Trophoblast cell (in vitro differentiated cells and primary cell): ENCODE measurements at places on chromosomes 12 and 14.

DNA sequence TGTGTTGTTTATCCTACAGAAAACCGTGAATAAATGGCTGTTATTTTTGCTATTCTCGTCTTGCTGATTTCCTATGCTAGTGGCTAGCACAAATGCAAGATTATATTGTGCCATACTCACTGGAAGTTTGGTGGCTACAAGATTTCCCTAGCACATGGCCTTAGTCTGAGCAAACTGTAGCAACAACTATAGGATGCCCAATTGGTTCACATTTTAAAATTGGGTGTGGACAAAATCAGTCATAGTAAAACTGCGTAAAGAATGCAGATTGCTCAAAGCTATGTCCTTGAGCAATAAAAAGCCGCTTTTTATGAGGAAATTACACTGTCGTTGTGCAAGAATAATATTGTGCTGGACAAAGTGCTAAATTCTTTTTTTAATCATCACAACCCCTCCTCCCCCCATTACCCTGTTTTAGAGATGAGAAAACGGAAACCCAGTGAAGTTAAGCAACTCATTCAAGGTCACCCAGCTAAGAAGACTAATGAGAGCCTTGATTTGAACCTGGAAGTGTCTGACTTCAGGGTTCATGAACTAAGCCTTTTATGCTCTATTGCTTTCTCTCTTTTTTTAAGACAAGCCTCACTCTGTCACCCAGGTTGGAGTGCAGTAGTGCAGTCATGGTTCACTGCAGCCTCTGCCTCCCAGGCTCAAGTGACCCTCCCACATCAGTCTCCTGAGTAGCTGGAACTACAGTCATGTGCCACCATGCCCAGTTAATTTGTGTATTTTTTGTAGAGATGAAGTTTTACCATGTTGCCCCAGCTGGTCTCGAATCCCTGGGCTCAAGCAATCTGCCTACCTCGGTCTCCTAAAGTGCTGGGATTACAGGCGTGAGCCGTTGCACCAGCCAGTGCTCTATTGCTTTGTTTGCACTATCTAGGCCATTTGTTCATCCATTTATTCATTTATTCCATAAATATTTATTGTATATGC is 73.6 kb downstream of the SRGAP1 start:
- no peak overlapping the region for H3K27ac ChIP-seq
- no peak overlapping the region for H3K4me3 ChIP-seq
- no peaks in the 10 kb centered on the region for H3K27me3 ChIP-seq
- no peaks in the 10 kb centered on the region for H3K4me1 ChIP-seq
- no peaks in the 10 kb centered on the region for H3K36me3 ChIP-seq

DNA sequence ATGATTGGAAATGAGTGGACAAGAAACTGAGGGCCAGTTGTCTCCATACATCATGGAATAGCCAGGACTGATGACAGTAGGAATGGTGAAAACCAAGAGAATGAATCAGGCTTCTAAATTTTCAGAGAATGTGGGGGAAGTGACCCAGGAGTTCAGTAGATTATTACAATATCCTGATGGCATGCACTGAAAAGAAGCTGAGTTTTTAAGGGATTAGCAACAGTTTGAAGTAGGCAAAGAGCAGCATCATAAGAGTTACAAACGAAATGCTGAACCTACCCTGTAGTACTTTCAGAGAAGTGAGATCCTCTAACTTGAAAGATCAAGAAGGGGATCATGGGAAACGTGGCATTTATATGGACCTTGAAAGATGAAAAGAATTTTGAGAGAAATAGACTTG is 13.2 kb downstream of the SLC2A14 start:
- H3K4me1 ChIP-seq = peaks cover 12% of the 10 kb centered on the region
- no peaks in the 10 kb centered on the region for H3K36me3 ChIP-seq
- DNase-seq = no peak
- no peak overlapping the region for H3K4me3 ChIP-seq
- H3K27me3 ChIP-seq = no peaks in the 10 kb centered on the region

- no peak overlapping the region for H3K4me3 ChIP-seq
- peaks cover 6% of the 10 kb centered on the region for H3K36me3 ChIP-seq
- DNase-seq = peak; percentile 78
- H3K4me1 ChIP-seq = peaks cover 2% of the 10 kb centered on the region
- H3K27ac ChIP-seq = no peak overlapping the region
These were observed 91.4 kb downstream of the SETD3 start for GRCh38 chr14:99389174-99389826.

- no peak overlapping the region for H3K27ac ChIP-seq
- H3K27me3 ChIP-seq = no peaks in the 10 kb centered on the region
- H3K4me1 ChIP-seq = no peaks in the 10 kb centered on the region
- no peak for DNase-seq
These were observed 204.2 kb downstream of the EFCAB11 start for GRCh38 chr14:89750281-89750755.

GRCh38 chr12:123200414-123200813 is 32.5 kb downstream of the MPHOSPH9 start:
- no peak for DNase-seq
- H3K27ac ChIP-seq = no peak overlapping the region
- no peak overlapping the region for H3K4me3 ChIP-seq
- no peaks in the 10 kb centered on the region for H3K27me3 ChIP-seq
- peaks cover 5% of the 10 kb centered on the region for H3K36me3 ChIP-seq

DNA sequence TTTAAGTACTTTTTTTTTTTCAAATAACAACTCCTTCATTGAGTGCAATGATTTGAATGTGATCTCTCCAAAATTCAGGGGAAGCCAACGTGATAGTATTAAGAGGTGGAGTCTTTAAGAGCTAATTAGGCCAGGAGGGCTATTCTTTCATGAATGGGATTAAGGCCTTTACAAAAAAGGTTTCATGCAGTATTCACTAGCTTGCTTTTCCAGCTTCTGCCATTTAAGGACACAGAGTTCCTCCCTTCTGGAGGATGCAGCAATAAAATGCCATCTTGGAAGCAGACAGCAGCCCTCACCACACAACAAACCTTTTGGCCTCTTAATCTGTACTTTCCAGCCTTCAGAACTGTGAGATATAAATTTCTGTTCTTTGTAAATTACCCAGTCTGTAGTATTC is 586.8 kb upstream of the LMO3 start:
- no peak overlapping the region for H3K27ac ChIP-seq
- DNase-seq = no peak
- no peak overlapping the region for H3K4me3 ChIP-seq
- no peaks in the 10 kb centered on the region for H3K36me3 ChIP-seq
- H3K4me1 ChIP-seq = no peaks in the 10 kb centered on the region
- H3K27me3 ChIP-seq = no peaks in the 10 kb centered on the region

- H3K27ac ChIP-seq = no peak overlapping the region
- DNase-seq = no peak
- no peaks in the 10 kb centered on the region for H3K4me1 ChIP-seq
- H3K4me3 ChIP-seq = no peak overlapping the region
These were observed 349.2 kb upstream of the FBXO33 start for GRCh38 chr14:39781466-39781865.

- H3K36me3 ChIP-seq = no peaks in the 10 kb centered on the region
- H3K4me1 ChIP-seq = no peaks in the 10 kb centered on the region
- peak; percentile 37 for DNase-seq
- H3K27me3 ChIP-seq = no peaks in the 10 kb centered on the region
- H3K27ac ChIP-seq = no peak overlapping the region
- H3K4me3 ChIP-seq = no peak overlapping the region
These were observed 9.4 kb upstream of the CNIH1 start for GRCh38 chr14:54450535-54450934.

GRCh38 chr12:108530161-108530560 is 15.1 kb downstream of the FICD start:
- H3K27me3 ChIP-seq = no peaks in the 10 kb centered on the region
- H3K27ac ChIP-seq = no peak overlapping the region
- DNase-seq = no peak

DNA sequence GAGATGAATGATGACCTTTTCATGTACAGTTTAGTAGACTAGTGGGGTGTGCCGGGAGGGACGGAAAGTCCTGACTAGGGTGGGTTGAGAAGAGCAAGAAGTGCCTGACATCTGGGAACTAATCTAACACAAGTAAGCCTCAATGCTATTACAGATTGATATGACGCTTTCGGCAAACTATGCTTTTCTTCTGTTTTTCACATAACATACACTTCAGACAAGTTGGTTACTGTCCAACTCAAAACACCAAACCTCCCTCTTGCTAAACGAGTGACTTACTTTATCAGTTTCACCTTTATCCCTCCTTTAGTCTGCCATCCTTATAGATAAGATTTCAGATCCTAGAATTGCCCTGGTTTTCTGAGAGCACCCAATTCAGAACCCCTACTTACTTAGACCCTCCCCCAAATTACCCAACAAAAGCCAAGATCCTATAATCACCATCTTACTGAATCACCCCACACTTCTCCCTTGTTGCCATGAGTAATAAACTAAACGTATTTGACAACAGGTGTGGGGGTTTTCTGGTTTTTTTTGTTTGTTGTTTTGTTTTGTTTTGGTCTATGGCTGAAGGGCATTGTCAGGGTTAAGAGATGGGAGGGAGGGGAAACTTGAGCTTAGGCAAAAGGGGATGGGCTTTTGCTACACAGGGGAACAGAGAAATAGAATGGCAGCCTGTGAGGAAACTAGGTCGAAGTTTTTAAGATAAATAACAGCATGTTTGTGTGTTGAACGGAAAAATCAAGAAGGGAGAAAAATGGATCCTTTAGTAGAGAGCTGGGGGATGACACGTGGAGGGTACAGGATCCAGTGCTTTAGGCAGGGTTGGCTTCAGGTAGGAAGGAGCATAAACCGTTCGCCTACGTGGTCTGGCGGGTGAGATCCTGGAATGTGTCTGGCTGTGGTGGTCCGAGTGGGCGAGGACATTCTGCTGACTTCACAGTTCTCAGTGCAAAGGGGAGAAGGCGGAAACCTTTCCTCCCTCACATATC is 6.1 kb upstream of the PSMA3 start:
- no peaks in the 10 kb centered on the region for H3K27me3 ChIP-seq
- peak overlapping the region; percentile 46 for H3K4me3 ChIP-seq
- peaks cover 3% of the 10 kb centered on the region for H3K4me1 ChIP-seq
- peak; percentile 52 for DNase-seq
- H3K27ac ChIP-seq = no peak overlapping the region

DNA sequence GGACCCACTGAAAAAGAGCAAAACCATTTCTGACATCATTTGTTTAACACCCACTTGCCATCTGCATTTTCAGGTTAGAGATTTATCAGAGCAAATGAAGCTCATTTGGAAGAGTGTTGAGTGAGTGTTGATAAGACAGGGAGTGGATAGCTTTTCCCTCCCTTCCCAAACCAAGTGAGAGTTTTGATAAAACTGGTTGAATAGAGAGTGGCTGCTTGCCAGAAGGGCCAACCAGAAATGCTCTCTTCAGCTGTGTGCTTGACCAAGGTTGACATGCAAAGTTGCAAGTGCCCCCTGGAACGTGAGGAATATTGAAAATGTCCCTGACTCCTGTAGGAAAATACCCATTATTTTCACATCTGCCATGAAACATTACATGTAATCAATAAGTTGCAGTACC is 1487.0 kb upstream of the FLRT2 start:
- H3K4me1 ChIP-seq = no peaks in the 10 kb centered on the region
- DNase-seq = no peak
- H3K4me3 ChIP-seq = no peak overlapping the region
- H3K36me3 ChIP-seq = no peaks in the 10 kb centered on the region
- H3K27me3 ChIP-seq = no peaks in the 10 kb centered on the region
- no peak overlapping the region for H3K27ac ChIP-seq

- H3K27me3 ChIP-seq = no peaks in the 10 kb centered on the region
- no peak overlapping the region for H3K27ac ChIP-seq
- H3K36me3 ChIP-seq = peaks cover 64% of the 10 kb centered on the region
- no peaks in the 10 kb centered on the region for H3K4me1 ChIP-seq
These were observed 6.0 kb upstream of the IRF9 start for GRCh38 chr14:24155100-24155499.
